ENCODE measurements at places on chromosomes 2 and 18.

- DNase-seq, result peak; percentile 21
Observed at GRCh38 chr2:207219676-207220501, 54.1 kb upstream of the KLF7 start.

DNA sequence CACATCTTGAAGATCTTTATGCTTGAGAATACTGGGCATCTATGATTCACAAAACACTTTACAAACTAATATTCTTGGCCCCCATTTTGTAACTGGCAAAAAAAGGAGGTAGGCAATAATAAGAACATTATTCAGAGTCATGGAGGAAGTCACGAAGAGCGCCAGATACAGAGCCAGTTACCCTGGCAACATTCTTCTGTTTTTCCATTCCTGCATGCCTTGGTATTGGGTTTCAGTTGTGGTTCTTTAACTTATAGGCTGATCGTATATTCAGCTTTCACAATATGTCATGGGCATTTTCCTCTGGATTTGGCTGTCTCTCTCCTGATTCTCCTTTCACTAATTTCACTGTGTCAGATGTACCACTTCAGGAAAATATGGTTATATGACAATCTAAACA lies 234.7 kb downstream of the HRH4 start:
- no peak for DNase-seq

- no peak for DNase-seq
Observed at GRCh38 chr2:241257419-241258032, 57.9 kb downstream of the HDLBP start.

GRCh38 chr18:57131782-57132181 lies 15.1 kb upstream of the BOD1L2 start:
- DNase-seq, result no peak

DNA sequence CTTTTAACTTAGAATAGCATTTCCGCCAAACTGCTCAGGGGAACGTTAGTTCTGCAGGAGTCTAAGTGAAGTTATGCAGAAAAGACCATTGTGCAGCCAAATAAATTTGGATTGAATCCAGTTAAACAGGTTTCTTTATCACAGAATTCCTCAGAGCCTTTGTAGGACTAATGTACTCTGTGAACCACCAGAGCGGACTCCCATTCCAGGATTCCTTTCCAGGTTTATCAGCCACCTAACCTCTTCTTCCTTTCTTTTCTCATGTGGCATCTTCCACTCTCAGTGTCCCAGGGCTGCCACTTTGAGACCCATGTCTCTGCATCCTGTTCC lies 350.4 kb downstream of the TSN start:
- DNase-seq, result no peak

DNA sequence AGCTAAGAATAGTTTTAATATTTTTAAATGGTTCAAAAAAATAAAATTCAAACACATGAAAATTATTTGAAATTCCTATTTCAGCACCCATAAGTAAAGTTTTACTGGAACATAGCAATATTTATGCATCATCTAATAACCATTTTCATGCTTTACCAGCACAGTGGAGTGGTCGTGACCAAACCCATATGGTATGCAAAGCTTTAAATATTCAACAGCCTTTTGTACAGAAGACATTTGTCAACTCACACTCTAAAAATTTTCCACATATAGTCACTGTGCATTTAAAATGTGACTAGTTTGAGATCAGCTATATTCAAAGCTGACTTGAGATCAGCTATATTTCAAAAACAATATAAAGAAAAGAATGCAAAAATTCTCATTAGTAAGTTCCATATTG lies 46.2 kb downstream of the PUM2 start:
- no peak for DNase-seq

DNA sequence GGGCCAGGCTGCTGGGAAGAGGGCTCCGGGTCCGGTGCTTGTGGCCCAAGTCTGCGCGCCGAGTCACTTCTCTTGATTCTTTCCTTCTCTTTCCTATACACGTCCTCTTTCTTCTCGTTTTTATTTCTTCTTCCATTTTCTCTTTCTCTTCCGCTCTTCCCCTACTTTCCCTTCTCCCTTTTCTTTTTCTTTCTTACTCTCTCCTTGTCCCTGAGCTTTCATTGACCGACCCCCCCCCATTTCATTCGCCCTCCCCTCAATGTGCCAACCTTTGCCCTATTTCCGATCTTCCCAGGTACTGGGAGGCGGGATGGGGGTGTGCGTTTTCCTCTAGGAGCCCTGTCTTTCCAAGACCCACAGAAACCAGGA lies 1.8 kb downstream of the ONECUT2 start:
- no peak for DNase-seq

GRCh38 chr2:127604986-127605385 lies 41.0 kb upstream of the GPR17 start:
- DNase-seq, result no peak

DNA sequence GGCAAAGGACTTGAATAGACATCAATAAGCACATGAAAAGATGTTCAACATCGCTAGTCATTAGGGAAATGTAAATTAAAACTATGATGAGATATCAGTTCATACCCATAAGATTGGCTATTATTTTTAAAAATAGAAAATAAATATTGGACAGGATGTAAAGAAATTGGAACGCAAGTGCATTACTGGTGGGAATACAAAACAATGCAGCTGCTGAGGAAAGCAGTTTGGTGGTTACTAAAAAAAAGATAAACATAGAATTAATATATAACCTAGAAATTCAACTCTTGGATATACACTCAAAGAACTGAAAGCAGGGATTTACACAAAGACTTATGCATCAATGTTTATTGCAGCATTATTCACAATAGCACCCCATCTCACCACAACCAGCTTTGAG lies 174.5 kb upstream of the NDUFV2 start:
- no peak for DNase-seq

- no peak for DNase-seq
Observed at GRCh38 chr2:146506851-146507250, 1338.0 kb upstream of the ACVR2A start.

DNA sequence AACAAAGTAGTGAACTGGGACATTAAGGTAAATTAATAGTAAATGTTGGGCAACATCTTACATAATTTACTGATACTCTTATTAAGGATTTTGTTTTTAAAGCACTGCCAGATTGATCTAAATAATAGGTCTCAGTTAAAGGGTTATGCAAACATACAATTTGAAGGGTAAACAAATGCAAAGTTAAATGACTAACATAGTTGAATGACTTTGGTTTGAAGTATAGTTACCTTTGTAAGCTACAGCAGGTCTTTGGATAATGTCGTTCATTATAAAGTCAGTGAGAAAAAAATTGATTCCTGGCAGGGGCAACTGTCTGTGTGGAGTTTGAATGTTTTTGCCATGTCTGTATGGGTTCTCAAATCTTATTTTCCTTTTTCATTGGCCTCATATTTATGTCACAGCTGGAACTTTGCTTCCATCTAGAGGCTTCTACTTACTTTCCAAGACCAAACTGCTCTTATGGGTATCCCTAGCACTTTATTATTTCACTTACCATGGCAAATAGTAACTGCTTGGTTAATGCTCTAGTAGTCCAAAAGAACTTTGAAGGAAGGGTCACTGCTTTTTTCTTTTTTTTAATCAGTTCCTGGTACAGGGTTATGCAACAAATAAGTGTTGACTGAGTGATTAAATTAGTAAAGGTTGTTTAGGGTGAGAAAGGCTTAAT lies 107.8 kb downstream of the NBEAL1 start:
- peak; percentile 8 for DNase-seq

DNA sequence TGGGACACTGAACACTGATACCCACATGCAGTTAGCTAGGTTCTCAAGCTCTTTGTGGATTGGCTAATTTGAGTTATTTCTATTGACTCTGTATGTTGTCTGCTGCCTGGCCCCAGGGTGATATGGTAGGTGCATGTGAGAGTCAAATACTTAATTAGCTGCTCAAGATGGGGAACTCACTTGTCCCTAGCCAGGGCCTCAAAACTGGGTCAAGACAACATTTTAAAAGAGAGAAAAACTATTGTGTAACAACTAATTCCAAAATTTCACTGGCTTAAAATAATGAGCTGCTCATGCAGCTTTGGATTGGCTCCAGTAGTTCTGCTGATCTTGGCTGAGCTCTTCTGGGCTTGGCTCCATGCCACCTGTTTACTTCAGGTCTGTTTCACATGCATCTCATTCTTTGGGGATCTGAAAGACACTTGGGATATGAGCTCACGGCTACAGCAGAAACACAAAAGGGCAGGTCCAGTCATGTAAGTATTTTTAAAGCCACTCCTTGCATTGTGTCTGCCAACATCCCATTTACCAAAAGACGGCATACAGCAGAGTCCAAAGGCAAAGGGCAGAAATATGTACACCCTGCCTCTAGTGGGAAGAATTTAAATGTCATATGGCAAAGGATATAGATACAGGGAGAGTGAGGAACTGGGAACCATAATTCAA lies 716.8 kb downstream of the SUCLG1 start:
- DNase-seq, result no peak

DNA sequence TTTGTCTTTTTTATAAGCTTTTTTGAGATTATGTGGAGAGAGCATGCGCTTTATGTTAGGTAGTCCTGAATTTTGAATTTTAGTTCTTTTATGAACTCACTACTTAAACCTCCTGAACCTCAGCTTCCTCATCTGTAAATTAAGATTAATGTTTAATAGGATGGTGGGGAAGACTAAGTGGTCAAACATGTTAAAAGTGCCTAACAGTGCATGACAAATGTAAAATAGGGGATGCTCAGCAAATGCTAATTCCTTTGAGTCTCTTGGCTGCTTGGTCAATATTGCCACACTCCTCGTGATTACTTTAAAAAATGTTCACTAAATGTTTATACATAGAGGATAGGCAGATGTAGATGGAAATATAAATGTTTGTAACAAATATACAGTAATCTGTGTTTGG lies 6.8 kb downstream of the BIRC6 start:
- no peak for DNase-seq

DNA sequence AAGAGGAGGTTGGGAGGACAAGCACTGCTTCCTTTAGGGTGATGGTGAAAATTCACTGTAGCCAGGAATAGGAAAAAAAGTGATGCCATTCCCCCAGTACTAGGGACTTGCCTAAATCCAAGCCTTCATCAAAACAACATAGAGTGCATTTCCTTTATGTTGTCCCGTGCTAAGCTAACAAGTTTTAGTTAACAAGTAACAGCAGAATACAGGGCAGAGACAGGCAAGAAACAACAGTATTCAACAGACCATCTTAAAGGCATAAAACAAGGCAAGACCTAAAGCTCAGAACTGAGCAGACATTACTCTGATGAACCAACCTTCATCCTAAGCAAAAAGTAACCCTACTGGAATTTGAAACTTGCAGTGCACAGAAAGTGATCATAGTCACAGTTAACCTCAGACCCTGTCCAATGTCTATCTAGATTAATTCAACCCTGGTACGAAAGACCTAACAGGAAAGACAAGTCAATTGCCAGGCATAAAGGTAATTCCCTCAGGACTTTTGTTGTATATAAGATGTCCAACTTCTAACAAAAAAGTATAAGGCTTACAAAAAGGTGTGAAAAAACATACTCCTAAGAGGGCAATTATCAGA lies 34.4 kb upstream of the GALNT1 start:
- no peak for DNase-seq

- DNase-seq, result no peak
Observed at GRCh38 chr2:27496357-27497287, at the start of gene GCKR. GCKR (plus strand) TSS chr2:27496839; CDS start chr2:27496905, 66 bp downstream.
